ENCODE measurements at places on chromosomes 5 and 9.
A peak's percentile ranks its signal among the peaks of the same experiment; 100 is the strongest.

- DNase-seq = no peak
Measured at GRCh38 chr5:74493411-74493810, 147.1 kb downstream of the ENC1 start.

GRCh38 chr5:89083791-89084190 is 200.8 kb upstream of the MEF2C start:
- DNase-seq = no peak

DNA sequence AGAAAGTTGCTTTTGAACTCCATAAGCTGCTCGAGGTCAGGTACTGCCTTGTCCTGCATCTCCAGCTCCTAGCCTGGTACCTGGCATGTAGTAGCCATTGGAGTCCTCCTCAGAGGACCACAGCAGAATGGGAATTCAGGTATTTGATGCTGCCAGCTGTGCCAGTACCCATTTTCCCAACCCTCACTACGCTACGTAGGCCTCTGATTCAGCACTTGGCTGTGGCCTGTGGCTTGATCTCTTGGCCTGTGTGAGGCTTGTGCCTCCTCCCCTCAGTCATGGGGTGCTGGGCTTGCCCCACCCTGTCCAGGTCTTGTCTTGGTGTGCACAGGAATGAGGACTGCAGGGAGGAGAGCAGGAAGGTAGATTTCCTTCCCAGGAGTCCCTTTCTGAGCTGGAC is 11.8 kb downstream of the OTULIN start:
- no peak for DNase-seq

- DNase-seq = no peak
Measured at GRCh38 chr9:18700714-18701113, 226.8 kb downstream of the ADAMTSL1 start.

DNA sequence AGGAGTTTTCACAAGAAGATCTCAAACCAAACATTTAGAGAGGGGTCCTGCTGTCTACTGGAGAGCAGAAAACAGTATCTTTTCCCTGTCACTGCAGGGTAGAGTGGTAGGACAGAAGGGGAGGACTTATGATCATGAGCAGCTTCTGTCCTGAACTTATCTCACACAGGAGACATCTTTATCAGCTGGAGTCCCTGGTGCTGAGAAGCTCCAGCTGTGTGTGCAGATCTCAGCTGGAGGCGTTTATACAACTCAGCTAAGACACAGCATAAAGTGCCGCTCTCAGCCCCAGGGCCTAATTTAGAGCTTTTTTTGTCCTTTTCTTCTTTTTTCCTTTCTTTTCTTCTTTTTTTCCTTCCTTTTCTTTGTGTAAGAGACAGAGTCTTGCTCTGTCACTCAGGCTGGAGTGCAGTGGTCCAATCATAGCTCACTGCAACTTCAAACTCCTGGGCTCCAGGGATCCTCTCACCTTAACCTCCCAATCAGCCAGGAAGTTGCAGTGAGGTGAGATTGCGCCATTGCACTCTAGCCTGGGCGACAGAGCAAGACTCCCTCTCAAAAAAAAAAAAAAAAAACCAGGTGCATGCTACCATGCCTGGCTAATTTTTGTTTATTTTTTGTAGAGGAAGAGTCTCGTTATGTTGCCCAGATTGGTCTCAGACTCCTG is 31.9 kb downstream of the CCDC125 start:
- DNase-seq = no peak

GRCh38 chr9:28320616-28321015 is 747.3 kb upstream of the C9orf72 start:
- no peak for DNase-seq

DNA sequence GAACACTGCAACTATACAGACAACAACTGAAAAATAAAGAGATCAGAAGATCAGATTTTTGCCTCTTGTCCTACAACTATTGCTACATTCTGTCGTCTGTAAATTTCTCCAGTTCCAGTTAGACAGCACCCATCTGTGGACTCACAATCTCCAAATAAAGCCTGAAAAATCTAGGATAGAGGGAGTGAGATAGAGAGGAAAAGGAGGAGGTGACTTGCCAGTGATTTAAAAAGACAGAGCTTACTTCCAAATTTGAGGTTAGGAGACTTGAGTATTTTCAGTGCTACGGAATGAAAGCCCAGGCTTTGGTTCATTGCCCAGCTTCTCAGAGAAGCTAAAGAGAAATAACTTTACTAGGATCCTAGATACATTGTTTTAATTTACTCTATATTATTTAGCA is 63.6 kb downstream of the PTCD2 start:
- no peak for DNase-seq

DNA sequence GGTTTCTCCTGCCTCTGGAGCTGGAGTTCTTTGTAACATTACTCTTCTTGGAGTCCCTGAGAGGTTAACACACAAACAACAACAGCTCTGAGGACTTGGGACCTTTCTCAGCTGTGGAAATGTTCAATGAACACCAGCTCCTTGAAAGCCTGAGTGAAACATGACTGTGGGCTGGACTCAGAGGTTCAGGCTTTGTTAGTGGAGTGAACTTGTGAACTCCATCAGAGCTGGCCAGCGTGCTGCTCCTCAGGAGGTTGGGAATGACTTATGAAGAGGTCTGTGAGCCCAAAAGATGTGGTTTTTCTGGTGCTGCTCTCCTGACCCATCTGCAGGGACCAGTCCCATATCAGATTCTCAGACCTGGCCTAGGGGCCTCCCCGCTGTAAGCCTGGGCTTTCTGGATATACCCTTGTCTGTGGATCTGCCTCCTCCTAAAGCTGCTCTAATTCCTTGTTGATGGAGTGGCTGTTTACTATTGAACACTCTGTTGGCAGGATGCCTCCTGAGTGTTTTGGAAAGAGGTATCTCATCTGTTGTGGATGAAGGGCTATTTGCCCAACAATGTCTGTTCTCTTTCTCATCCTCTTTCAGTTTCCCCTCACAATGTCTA is 170.0 kb upstream of the GDNF start:
- no peak for DNase-seq

DNA sequence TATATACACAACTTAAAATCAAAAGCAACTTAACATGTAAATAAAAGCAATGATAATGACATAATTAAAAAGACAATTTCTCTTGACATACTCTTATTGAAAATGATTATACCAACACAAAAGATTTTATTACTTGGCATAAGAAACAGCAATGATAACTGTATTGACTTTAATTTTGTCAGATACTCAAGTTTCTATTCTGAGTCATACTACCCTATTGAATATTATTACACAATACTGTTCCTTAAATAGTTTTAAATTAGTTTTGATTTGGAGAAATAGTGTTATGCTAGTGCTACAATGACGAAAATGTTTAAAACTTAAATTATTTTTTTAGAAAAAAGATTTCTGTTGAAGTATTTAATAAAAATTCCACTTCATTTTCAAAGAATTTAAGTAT is 1319.3 kb upstream of the C9orf72 start:
- no peak for DNase-seq

- DNase-seq = no peak
Measured at GRCh38 chr5:168790002-168790635, 211.0 kb upstream of the PANK3 start.

DNA sequence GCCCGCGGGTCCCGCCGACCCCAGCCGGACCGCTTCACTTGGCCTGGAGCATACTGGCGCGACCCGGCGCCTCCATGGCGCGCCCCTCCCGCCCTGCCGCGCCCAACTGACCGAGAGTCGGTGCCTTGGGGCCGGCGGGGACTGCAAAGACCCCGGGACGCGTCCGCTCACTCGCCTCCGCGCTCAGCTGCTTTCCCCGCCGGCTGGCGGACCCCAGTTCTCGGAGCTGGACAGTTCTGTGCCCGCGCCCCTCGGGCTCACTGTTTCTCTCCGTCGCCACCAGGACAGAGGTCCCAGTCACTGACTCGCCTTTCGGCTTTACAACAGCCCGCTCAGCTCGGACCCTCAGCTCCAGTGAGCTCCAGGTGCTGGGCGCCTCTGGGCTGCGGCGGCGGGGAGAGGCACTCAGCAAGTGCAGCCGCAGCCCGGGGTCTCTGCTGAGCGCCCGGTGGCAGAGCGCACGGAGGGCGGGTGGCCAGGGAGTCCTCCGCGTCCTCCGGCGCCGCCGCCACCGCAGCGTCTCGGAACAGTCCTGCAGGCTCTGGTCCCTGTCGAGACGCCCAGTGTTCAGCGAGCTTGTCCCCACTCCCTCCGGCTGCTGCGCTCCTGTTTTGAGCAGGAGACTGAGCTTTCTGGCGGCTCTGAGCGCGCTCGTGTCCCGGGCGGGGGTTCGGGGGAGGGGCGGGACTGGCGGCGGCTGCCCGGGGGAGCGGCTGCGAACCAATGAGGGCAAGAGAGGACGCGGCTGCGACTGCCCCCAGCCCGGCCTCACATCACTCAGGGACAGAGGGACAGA is at the start of gene SMIM32:
TSS of gene SMIM32 (minus strand) at position 637 of the 796 bp plus-strand sequence. CDS start 638 bp downstream, outside the sequence.
- peak; percentile 69 for DNase-seq

DNA sequence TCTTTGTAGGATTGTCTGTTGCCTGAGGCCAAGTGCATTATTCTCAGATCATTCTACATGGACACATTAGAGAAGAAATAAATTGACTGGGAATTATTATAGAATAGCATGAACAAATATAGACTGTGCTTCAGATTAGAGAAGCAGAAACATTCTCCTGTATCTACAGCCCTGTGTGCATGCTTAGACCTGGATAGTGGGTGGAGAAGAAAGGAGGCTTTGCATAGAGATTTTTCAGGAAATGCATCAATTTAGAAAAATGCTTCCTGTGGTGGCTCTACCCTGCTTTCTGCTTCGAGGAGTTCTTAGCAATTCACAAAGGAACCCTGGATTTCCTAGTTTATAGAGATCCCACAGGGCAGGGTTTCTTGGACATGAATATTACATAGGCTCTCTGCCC is 66.7 kb downstream of the IRX1 start:
- no peak for DNase-seq

DNA sequence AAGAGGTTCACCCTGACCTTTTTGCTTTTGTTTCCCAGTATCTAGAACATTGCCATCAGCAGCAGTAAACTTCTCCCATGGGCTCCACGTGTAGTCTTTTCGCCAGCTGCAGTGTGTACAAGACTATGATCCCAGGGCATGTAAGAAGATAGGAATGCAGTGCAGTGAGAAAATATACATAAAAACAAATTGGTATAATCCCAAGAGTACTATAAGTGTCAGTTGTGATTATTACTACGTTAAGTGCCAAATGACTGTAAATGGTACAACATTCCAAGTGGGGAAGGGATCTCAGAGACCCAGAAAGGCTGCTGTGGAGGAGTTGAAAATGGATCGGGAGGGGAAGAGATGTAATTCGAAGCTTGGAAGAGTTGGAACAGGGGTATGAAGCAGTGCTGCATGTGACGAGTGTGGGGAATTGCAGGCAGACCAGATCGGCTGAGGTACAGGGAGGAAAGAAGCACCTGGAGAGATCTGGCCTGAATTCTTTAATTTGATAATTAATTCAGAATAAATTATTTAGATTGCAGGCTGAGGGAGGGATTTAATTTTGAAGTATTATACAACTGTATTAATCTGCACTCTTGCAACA is 95.1 kb downstream of the FBXL7 start:
- DNase-seq = no peak

DNA sequence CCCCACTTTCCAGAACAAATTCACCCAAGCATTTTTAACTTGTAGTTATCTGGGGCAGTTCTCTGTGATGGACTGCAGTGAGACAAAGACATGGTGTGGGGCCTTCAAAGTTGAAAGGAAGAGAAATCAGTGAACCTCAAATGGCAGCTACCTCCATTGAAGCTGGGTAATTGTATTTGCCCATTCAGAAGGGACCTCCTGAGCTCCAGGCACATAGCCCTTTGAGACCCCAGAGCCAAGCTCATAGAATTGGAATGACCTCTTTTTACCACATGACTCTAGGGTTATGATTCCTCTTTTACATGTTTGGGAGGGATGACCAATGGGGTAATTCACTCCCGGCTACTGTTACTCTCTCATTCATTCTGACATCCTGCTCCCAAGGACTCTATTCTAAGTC is 368.4 kb upstream of the ITGA1 start:
- DNase-seq = no peak

- DNase-seq = peak; percentile 25
Measured at GRCh38 chr9:93004561-93004960, 53.9 kb upstream of the SUSD3 start.

DNA sequence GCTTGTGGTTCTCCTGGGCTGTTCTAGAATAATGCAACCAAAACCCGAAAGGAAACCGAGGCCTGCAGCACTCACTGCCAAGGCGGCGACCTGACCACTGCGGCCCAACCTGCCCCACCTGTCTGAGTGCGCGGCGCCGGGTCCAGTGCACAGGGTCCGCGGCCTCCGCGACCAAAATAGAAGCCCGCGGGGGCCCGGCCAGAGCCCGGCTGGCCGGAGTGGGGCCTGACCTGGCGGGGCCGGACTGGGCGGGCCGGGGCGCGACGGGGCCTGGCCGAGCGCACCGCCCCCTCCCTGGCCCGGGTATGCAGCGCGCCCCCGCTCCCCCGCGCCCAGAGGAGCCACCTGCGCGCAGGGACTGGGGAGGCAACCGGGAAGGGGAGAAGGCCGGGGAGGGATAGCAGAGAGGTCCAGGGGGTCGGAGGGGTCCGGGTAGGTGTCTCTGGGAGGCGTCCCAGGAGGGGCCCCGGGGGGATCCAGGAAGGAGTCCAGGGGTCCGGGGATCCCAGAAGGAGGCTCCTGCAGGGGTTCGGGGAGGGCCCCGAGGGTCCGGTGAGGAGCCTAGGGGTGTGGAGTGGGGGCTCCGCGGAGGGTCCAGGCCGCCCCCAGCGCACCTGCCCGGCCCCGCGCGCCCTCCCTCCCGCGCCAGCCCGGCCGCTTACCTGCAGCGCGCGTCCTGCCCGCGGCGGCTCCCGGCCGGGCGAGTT is 503 bp downstream of the SEMA4D start:
- peak; percentile 50 for DNase-seq

DNA sequence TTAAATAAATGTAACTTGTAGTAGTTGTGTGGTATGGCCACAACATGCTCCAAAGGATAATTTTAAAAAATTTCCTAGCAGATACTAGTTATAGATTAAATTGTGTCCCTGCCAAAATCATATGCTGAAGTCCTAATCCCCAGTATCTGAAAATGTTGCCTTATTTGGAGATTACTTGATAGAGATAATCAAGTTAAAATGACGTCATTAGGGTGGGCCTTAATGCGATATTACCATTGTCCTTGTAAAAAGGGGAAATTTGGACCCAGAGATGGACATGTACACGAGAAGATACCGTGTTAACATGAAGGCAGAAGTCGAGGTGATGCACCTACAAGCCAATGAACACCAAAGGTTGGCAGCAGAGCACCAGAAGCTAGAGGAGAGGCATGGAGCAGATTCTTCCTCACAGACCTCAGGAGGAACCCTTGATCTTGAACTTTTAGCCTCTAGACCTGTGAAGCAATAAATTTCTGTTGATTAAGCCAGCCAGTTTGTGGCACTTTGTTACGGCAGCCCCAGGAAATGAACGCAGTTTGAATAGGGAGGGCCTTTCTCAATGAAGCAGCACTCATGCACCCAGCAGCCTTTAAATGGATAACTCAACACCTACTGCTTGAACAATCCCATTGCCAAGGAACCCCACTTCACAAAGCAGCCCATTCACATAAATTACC is 148.9 kb downstream of the ARHGAP26 start:
- DNase-seq = no peak

GRCh38 chr5:41772056-41772455 is 98.2 kb downstream of the OXCT1 start:
- peak; percentile 30 for DNase-seq

- DNase-seq = no peak
Measured at GRCh38 chr5:105536675-105537074, 1974.1 kb upstream of the NUDT12 start.

Data from D341Med (cell line).